Activated T-cell treated with anti-CD3 and anti-CD28 coated beads for 1 hour (primary cell): ENCODE measurements at places on chromosomes 7 and 10.

- DNase-seq = no peak
Measured at GRCh38 chr10:5528989-5529701, 4.4 kb downstream of the CALML3 start.

GRCh38 chr7:92737706-92738105 is 98.7 kb downstream of the CDK6 start:
- no peak for DNase-seq

DNA sequence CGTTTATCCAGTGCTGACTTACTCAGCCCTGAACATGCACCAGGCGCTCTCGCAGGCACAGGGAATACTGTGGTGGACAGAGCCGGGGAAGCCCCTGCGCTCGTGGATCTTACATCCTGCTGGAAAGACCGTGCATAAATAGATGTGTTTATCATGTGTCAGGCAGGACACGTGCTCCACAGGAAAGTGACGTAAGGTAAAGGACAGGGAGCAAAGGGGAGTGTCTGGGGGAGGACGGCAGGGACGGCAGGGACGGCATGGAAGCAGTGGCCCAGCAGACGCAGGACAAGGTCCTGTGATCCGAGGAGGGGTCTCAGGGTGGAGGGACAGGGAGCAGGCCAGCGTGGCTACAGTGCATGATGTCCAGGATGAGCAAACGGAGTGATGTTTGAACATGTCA is 410.5 kb downstream of the PAXIP1 start:
- no peak for DNase-seq

- DNase-seq = no peak
Measured at GRCh38 chr7:148572067-148572522, 18.5 kb upstream of the C7orf33 start.

- no peak for DNase-seq
Measured at GRCh38 chr10:121078672-121079102, 227.5 kb downstream of the WDR11 start.

- no peak for DNase-seq
Measured at GRCh38 chr10:117502421-117503243, 39.9 kb upstream of the EMX2 start.

GRCh38 chr10:33087152-33087551 is 129.1 kb upstream of the ITGB1 start:
- no peak for DNase-seq

DNA sequence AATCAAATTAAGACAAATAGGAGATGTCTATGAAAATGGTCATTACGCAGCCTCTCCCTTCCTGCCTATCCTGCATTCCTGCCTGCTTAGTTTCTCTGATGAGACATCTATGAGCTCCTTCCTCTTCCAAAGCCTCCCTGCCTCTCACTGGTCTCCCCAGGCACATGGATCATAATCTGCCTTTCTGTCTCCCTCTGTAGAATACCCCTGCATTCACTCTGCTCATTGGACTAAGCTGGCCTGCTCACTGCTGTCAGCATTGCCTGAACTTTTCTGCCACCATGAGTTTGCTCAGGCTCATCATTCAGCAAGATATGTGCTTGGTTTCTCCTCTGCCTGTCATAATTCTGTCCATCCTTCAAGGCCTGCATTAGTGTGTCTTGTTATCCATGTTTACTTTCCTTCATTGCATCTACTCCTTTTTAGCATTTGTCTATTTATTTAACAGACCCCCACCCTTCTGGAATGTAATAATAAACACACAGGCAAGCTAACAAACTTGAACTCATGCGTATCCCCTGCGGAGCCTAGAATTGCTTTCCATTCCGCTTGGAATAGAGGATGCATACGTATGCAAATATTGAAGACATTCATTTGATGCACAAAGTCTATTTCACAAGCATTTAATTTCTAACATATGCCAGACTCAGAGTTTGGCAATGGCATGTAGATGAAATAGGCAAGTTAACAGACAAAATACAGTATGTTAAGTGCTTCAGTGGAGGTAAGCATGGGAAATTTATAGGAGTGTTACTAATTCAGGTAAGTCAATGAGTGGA is 88.3 kb downstream of the PTPRZ1 start:
- no peak for DNase-seq

DNA sequence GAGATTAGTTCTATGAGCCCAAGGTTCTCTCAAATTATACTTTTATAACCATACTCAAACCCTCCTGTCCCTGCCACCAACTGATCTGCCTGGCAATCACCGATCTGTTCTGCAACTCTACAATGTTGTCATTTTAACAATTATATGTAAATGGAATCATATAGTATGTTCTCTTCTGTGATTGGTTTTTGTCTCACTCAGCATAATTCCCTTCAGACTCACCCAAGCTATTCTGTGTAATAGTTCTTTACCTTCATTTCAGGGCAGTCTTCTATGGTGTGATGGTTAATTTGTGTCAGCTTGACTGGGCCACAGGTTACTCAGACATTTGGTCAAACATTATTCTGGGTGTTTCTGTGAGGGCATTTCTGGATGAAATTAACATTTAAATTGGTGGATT is 181.9 kb upstream of the CXCL12 start:
- no peak for DNase-seq

GRCh38 chr7:107785170-107785569 is 17.9 kb downstream of the SLC26A3 start:
- no peak for DNase-seq

DNA sequence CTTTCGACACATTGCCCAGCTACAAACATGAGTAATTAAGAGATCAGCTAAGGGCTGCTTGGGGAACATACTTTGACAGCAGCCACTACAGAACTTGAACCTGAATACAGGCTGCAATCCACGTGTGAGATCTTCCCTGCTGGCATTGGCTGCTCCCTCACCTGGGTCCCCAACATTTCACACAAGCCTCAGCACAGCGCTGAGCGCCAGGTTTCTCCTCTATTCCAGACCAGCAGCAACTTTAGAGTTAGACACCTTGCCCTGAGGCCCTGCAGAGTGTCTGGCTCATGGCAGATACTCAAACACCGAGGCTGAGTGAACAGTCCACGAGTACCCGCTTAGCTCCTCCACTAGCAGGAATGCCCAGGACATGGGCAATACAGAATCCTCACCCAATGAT is 1.3 kb upstream of the WIPF3 start:
- DNase-seq = no peak

- no peak for DNase-seq
Measured at GRCh38 chr10:53808677-53809372, 992.2 kb downstream of the PCDH15 start.

DNA sequence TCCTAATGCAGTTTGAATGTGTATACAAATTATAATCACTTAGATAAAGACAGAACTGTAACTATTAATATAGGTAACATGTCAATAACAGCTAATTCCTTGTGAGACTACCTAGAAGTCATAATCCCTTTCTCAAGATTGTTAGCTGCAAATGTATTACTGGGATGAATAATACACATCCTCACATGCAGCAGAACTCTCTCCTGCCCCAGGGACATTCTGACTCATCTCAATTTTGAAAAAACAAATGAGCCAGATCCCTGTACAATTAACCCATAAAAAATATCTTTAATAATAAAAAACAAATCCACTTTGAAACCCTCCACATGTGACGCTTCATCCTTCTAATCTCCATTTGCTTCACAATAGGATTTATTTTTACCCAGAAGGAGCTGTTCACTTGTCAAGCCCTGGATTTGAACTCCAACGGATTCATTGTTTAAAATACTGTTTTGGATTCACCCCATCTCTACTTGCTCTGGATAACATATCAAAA is 428.4 kb upstream of the TEX47 start:
- no peak for DNase-seq

DNA sequence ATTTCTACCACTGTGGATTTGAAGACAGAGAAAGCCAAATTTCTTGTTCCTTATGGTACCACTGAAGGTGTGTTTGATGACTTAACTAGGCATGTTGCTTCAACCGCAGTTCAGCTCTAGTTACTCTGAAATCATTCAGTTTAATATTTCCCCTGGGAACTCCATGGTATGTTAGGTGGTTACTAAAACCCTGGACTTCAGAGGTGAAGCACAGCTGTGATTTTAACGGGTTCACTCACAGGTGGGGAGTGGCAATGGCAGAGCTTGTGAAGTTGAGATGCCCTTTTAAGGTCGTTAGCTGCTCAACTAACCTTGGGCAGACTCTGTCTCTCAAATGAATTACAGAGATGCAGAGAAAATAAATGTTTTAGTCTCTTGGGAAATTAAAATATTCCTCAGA is 163.6 kb upstream of the PHYHIPL start:
- DNase-seq = no peak

- DNase-seq = no peak
Measured at GRCh38 chr7:17318146-17318545, 19.7 kb downstream of the AHR start.

DNA sequence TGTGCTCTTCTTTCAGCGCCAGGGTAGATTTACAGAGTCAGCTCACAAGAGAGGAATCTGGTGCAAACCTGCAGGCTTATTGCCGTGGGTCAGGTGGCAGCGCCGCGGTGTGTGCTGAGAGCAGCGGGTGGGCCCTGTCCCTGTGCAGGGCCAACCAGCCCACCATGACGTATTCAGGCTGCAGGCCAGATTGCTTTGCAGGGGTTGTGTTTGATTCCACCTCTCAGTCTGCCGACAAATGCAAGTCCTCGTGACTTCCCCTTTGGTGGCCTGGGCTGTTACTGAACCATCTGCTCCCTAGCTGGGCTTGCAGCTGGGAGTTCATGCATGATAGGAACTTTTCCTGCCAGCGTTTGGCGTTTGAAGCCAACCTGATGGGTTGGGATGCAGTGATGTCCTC is 66.7 kb upstream of the LEP start:
- DNase-seq = no peak

DNA sequence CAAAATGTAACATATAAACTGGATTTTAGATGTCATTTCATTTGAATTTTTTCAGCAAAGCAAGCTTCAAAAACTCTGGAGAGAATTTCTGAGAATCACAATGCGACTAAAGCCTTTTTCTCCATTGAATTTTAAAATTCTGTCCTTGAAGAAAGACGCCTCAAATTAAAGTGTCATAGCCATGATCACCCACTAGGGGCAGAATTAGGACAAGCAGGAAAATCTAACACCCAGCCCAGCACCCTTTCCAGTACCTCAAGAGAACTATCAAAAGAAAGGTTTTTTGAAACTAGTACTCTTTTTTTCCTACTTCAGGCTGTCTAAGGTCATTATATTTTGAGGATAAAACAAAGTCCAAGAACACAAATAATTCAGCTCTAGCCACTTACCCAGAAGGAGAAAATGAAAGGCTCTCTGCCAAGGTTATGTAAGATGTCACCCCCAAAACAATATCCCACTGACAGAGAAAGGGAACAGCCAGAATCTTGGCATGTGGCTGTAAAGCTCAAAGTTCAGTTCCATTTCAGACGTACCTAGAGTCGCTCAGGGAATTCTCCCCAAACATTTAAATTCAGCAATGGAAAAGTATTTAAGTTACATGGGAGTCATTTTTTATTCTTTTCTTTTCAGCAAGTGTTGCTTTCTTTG is 299.4 kb downstream of the SNX13 start:
- peak; percentile 2 for DNase-seq

- no peak for DNase-seq
Measured at GRCh38 chr10:43867667-43868565, 219.2 kb upstream of the ZNF32 start.

GRCh38 chr10:94428766-94429707 is 26.7 kb downstream of the TBC1D12 start:
- no peak for DNase-seq

- no peak for DNase-seq
Measured at GRCh38 chr10:104472957-104473745, 119.5 kb downstream of the CFAP58 start.

GRCh38 chr7:6637544-6638229 is 569 bp downstream of the ZNF316 start:
- peak; percentile 47 for DNase-seq

- DNase-seq = no peak
Measured at GRCh38 chr10:117248750-117249465, 8.0 kb downstream of the SLC18A2 start.

DNA sequence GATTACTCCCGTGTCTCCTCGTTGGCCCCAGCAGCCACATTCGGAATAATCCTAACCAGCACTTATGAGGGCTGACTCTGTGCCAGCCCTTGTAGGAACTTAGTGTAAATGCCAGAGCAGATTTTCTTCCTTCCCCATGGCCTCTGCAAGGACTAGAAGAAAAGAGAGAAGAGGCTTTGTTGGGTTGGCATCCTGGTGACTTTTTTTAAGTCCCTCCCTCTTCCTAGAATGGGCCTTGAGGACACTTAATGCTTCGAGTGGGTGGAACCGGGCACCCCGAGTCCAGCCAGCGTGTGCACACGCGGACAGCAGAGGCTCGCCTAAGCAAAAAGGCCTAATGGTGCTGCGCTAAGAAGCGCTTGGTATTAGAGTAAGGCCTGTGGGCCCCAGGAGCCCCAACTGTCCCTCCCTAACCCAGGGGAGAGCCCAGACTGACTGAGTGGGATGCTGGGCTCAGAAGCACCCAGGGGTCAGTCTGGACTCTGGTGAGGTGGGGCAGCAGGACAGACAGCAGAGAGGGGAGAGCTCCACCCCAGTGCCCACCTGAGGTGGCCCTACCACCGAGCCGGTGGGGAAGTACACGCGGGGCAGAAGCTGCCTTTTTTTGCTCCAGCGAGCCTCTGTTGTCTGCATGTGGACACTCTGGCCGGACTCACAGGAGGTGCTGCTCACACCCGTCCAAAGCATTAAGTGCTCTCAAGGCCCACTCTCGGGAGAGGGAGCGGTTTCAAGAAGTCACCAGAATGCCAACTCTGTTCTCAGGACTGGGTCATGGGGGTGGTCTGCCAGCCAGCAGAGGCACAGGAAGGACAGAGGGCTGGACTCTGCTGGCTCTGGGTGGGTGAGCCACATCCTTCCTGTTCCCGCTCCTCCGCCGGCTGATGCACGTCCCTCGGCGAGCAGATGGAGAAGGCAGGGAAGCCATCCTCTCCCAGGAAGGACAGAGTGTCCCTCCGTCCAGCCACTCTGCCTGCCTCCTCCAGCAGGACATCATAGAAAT is 12.5 kb downstream of the ITPRIP start:
- DNase-seq = no peak

DNA sequence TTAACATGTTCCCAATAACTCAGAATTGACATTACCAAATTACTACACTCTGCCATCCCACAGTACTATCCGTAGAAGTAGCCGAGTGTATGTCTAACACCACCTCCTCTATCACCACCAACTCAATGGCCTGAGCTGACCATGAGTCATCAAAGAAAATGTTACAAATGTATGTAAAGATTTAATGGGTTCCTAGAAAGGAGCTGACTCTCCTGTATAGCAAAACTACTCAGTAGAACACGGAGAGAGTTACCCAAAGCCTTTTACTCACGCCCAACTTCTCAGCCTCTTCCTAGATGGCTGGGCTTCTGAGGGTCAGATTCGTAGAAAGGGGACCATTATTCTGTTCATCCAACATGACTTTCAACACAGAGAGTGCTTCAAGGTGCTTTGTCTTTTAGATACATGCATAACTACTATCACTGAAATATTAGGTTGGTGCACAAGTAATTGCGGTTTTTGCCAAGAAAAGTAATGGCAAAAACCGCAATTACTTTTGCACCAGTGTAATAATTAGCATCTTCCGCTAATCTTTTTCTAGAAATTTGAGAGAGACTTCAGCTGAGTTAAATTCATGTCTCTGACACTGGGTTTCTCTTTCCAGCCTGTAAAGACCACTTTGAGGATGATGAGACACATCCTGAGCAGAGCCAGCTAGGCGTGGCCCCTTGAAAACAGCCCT is 24.0 kb upstream of the NANOS1 start:
- DNase-seq = no peak
